Stimulated activated CD4-positive, alpha-beta T cell treated with anti-CD3 and anti-CD28 coated beads, Interleukin-1b, Interleukin-23, amount 100 ng/mL, for 1 hour (primary cell): ENCODE measurements at places on chromosomes 4 and X.

- no peak for DNase-seq
These were observed 160.1 kb downstream of the PTCHD1 start for GRCh38 chrX:23494741-23495140.

- DNase-seq = no peak
These were observed 1.6 kb downstream of the UGT2A3 start for GRCh38 chr4:68950033-68950432.

DNA sequence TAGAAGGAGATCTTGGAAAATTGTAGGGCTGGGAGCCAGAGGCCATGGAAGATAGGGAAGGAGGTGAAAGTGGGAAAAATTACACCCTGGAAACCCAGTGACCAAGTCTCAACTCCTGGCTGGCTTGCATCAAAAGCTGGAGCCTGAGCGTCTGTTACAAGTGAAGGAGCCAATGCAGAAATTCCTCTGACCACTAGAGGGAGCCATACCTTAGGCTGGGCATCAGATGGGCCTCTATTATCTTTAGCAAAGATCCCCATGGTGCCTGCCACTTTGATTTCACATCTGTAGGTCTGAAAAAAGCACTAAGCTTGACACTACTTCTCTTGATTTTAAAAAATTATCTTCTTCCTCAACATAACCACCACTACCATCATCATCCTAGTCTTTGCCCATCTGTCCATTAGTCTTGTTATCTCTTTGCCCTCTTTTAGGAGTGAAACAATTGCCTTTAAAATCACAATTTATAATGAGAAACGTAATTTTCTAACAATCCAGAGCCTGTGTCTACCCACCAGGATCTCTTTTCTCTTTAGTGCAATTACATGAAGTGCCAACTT lies 62.9 kb downstream of the ANAPC4 start:
- no peak for DNase-seq

DNA sequence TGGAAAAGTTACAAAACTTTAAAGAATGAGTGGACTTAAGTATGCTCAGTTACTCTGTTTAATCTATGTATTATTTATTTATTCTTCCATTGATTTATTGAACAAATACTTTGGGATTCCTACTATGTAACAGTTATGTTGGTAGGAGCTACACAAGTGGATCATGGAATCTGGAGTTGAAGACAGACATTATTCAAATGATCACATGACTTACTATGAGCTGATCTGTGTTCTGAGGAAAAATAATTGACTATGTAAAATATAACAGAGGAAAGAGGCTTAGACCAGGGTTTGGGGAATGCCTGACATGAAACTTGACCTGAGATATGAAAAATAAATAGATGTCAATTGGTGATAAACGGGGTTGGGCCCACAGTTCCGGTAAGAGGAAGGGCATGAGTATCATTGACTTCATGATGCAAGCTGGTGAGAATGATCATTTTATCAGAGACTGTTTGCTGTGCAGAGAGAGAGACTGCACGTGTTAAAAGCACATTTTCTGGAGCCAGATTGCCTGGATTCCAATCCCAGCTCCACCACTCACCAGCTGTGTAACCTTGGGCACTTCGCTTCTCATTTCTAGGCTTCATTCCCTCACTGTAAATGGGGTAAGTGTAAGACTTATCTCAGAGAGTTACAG lies 179.0 kb downstream of the SPCS3 start:
- no peak for DNase-seq

DNA sequence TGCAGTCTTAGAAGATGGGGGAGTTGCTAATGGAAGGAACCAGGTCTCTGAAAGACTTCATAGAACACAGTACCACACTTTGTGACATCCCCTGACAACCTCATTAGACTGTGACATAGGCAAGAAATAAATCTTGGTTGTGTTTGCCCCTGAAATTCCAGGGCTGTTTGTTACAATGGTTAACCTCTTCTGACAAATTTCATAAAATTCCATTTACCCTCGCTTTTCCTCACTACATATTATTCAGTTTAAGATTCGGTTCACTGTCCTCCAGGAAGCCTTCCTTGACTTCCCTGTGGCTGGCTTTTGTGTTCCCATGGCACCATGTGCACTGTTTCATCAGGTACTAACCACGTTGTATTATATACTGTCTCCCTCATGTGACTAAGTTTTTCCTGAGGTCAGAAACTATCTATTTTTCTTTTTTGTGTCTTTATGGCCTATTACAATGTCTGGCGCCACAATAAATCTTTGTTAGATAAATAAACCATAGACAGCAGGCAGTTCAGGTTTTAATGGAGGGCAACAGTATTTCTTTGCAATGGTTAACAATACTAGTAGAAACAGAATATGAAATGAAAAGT lies 54.2 kb downstream of the ATXN3L start:
- DNase-seq = no peak

- DNase-seq = no peak
These were observed 934.6 kb upstream of the GRID2 start for GRCh38 chr4:91369116-91369515.

GRCh38 chr4:100369871-100370270 lies 148.0 kb downstream of the EMCN start:
- no peak for DNase-seq

- DNase-seq = no peak
These were observed 52.1 kb upstream of the PCDH10 start for GRCh38 chr4:133096972-133097371.
